ENCODE measurements at places on chromosomes 4 and X.

DNA sequence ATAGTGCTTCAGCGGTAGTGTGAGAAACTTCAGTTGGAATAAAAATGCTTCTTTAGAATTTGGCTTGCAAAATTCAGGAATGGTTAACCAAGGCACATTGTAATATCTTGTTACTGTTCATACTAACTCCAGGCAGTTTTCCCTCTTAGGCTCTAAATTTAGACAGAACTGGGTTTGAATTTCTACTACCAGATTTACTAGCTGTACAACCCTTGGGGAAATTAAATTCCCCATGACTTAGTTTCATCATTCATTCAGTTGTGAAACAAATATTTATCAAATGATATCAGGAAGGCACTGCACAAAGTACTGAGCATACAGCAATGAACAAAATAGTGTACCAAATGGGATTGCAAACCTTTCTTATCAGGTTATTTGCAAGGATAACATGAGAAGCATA lies 135.0 kb upstream of the IL15 start:
- DNase-seq = no peak

DNA sequence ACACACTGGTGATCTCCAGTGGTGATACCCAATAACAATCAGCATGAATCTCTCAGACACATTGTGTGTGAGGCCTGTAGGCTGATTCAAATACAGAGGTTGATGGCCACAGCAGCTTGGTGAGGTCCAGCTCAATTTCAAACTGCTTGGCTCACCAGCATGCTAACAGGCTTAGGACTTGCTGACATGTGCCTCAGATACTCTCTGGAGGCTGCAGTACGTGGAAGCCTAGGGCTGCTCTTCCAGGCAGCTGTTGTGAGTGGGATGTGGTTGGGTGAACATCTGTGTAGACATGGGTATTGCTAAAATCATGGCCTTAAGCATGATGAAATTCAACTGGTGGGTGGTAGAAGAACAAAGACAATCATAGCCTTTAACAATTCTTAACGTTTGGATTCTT lies 4.3 kb downstream of the CXCL9 start:
- DNase-seq = no peak

DNA sequence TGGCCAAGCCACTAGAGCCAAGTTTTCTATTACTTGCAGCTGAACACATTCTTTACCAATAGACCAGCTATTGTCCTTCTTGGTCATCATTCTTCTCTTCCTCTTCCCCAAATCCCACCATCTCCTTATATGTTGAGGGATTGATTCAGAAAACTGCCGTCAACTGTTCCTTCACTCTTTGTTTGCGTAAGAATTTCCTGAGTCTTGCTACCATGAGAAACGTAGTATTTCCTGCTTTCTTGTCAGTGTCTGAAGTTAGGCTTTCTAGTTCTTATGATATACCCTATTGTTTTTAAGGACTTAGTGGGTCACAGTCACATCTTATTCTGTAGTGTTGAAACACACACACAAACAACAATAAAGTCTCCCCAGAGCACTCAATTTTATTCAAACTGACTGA lies 20.1 kb downstream of the IGFBP7 start:
- DNase-seq = no peak

DNA sequence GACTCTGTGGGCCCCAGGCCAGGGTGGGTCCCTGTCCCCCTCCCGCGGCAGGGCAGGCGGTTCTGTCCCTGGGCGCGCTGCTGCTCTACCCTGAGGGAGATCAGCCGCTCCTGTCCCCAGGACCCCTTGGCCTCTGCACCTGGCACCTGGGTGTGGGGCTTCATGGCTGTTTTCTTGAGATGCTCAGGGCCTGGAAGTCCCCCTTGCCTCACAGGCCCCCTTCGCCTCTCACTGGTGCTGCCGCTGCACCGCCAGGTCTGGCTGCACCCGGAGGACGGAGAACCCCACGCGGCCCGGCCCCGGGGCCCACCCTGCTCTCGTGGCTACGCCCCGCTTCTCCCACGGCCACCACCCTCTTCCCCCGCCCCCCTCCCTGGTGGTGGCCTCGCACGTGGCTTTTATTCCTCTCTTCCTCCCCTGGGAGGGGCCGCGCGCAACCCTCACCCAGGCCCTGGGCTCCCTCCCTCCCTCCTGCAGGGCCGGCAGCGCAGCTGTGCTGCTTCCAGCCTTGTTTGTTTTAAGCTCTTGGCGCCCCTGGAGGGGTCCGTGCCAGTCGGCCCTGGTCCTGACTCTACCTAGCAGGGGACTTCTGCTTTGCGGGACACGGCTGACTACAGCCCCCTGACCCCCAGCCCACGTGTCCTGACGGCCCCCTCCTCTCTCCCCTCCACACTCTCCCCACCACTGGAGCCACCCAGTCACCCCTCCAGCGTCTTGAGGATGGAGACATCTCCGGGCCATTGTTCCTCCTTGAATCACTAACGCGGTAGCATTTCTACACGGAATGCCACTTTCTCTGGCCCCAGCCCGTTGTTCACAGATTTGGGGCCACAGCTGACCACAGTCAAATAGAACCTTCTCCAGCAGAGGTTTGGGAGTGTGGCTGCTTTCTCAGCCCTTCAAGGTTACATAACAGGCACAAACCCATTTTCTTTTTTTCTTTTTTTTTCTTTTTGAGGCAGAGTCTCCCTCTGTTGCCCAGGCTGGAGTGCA lies 20.6 kb upstream of the CLDN24 start:
- DNase-seq = no peak

DNA sequence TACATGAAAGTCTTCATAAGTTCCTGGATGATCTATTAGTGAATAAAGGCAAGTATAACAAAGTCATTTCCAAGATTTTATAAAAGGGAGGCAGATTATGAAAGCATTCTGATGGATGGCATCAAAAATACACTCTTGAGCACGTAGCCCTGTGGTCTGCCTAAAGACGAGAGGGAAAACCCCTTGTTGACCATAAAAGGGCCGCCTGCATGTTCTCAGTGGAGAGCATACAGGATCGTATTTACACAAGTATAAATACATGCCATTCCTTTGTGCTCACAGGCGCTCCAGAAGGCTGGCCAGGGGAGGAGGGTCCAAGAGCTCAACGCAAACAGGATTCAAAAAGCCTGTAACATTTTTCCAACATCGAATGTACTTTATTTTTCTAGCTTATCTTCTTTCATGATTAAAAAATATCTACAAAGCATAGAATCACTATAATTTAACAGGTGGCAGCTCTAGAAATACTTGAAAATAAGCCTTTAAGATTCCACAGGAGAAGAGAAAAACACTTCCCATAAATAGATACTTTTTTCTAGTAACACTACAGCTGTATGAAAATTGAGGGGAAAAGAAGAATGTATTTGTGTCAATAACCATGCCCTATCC lies 29.6 kb downstream of the PDGFC start:
- no peak for DNase-seq

DNA sequence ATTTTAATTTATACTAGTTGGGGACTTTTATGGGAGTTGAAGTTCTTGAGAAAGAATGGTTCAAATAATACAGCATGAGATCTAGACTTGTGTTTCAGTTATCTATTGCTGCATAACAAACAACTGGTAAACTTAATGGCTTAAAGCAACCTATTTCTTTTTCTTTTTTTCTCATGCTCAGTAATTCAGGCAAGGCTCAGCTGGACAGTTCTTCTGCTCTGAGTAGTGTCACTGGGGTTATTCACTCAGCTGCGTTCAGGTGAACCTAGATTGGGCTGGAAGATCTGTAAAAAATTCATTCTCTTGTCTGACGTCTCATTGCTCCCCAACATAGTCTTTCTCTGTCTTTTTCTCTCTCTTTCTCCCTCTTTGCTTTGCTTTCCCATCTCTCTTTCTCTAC lies 291.7 kb downstream of the GBA3 start:
- no peak for DNase-seq

GRCh38 chrX:6644411-6644810 lies 109.5 kb upstream of the VCX3A start:
- no peak for DNase-seq

- DNase-seq = no peak
Observed at GRCh38 chrX:136812286-136812685, 31.6 kb upstream of the ARHGEF6 start.

GRCh38 chr4:3302173-3302785 lies 9.5 kb downstream of the RGS12 start:
- DNase-seq = peak; percentile 23

GRCh38 chrX:151703487-151703886 lies 8.2 kb downstream of the PRRG3 start:
- DNase-seq = no peak

- no peak for DNase-seq
Observed at GRCh38 chr4:48985976-48986653, at the start of gene CWH43. TSS of gene CWH43 (plus strand) at chr4:48986275. CDS start at chr4:48986430, 155 bp downstream.

DNA sequence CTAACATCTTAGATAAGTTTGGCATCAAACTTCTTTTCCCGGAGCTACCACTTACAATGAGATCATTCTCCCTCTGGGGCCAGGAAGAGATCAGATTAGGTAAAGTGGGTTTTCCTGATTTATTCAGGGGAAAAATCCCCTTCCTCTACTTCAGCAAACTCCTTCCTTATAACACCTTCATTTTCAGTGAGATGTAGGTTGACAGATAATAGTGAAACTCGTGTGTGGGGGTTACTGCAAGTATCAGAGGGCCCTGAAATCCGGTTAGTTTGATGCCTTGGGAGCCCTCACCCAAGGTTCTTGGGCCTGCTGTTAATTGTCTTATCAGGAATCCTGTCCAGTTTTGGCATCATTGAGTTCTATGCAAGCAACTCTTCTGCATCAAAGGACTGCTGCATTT lies 10.8 kb downstream of the FTHL17 start:
- no peak for DNase-seq

DNA sequence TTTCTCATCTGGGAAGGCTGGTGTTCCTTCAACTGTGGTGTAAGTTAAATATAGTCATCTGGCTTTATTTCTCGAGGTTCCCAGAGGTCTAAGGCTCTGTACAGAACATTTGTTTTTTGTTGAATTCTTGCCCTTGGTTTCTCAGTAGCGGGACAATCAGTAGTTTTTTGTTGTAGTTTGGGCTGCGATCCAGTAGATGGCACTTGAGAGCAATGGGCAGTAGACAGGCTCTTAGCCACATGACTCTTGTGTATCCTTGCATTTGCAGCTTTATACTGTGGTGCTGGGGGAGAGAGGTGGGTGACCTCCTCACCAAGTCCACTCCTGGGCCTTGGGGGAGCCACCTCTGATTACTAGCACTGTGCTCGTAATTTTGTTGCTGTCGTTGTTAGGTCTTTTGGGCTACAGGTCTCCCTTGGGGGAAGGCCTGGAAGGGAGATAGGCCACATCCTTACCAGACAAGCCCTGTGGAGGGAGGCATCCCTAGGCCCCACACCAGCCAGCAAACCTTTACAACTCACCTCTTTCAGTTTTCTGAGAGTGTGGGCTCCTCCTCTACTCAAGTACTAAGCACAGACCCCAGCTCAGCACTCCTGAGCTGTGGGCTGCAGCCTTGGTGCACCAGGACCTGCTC lies 8.1 kb downstream of the ETDB start:
- DNase-seq = no peak

DNA sequence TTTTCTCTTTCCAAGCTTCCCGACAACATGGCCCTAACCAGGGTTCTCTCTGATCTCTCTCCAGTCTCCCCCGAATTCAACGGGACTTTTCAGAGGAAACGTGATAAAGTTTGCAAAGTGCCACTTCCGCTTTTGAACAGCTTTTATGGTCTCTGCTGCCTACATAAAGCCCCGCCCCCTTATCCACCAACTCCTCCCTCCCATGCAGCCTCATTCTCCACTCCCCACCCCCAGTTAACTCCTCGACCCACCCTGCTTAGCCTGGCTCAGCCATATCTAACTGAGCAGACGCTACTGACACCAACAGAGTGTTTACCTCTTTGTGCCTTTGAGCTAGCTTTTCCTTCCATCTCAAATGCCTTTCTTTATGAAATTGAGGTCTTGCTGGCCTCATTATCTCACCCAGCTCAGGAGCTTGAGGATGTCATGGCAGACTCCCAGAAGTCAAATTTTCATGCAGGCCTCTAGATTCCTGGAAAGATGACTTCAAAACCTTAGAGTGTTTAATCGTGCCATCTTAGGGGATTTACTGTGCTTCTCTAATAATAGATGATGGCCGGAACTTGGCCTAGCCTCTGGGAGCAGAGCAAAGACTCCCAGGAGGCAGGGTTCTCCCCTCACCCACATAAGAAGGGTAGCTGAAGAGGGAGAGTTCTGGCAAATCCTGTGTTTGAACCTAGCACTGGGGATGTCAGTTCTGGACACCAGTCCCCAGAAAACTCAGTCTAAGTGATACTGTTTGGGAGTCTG lies 606.0 kb downstream of the BCOR start:
- DNase-seq = no peak

- no peak for DNase-seq
Observed at GRCh38 chrX:85922821-85923220, 124.5 kb downstream of the CHM start.

GRCh38 chrX:136387951-136388502 lies 87.3 kb downstream of the ADGRG4 start:
- no peak for DNase-seq

GRCh38 chr4:184664445-184665210 lies 15.1 kb downstream of the PRIMPOL start:
- no peak for DNase-seq

- DNase-seq = no peak
Observed at GRCh38 chr4:163525982-163526381, 31.5 kb downstream of the TMA16 start.

DNA sequence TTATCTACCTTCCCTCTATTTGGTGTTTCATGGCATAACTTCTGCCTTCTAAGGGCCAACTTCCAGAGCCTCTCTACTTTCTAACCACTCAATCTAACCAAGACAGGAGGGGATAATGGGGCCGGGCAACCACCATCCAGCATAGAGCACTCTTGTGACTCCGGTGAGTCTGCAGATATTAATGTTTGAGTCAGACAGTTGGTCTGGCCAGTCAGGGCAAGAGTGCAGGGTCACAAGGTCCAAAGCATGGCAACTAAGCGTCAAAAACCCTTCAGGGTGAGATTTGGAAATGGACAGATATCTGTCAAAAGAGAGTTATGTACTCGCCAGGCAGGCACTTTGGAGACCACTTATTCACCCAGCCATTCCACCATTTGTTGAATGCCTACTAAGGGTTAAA lies 105.0 kb downstream of the PALLD start:
- no peak for DNase-seq

GRCh38 chrX:2412131-2412530 lies 88.6 kb downstream of the DHRSX start:
- DNase-seq = no peak

DNA sequence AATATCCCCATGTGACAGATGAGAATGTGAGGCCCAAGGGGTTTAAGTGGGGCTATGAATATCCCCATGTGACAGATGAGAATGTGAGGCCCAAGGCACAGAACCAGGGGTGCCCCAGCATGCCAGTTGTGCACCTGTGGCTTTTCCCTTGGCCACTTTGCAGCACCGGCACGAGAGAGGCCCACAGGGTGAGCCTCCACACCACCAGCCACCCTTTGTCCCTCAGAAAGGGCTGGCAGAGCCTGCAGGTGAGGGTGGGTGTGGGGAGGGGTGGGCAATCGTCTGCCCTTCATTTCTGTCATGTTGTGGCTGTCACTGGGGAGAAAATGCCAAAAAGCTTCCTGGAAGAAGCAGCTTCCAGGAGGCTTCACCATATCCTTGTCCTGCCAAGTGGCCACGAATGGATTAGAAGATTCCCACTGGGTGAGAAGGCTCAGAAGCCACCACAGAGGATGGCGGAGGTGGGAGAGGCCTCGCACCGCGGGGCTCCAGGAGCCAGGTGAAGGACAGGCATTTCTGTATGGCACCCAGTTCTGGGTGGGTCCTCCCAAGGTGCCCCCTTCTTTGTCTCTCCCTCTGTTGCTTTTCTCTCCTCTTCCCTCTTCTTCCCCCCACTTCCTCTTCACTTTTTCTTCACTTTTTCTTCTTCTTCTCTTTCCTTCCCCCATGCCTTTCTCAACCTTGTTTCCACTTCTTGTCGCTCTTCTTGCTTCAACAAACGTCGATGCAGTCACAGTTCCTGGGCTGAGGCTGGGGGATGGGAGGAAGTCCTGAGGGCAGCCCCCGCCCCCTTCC lies 469 bp upstream of the GPR78 start:
- no peak for DNase-seq

Data from stimulated activated CD4-positive, alpha-beta T cell treated with anti-CD3 and anti-CD28 coated beads, Interleukin-1b, Interleukin-23, amount 100 ng/mL, for 1 hour (primary cell).